ENCODE measurements at places on chromosomes 11 and 22. TPM values are rescaled to one million over a fixed set of nuclear protein-coding genes. Genes with fewer than 3 reads are reported as not detected.

GRCh38 chr11:96144553-96144952, 198.4 kb downstream of the MAML2 start:
- H3K27me3 ChIP-seq, result no peaks in the 10 kb centered on the region
- H3K4me3 ChIP-seq, result no peak overlapping the region
- H3K36me3 ChIP-seq, result no peaks in the 10 kb centered on the region
- no peak for DNase-seq

GRCh38 chr11:131422029-131422428, 51.6 kb downstream of the NTM start:
- no peak overlapping the region for H3K27ac ChIP-seq
- H3K36me3 ChIP-seq, result no peaks in the 10 kb centered on the region
- no peak overlapping the region for H3K4me3 ChIP-seq
- no peaks in the 10 kb centered on the region for H3K27me3 ChIP-seq

DNA sequence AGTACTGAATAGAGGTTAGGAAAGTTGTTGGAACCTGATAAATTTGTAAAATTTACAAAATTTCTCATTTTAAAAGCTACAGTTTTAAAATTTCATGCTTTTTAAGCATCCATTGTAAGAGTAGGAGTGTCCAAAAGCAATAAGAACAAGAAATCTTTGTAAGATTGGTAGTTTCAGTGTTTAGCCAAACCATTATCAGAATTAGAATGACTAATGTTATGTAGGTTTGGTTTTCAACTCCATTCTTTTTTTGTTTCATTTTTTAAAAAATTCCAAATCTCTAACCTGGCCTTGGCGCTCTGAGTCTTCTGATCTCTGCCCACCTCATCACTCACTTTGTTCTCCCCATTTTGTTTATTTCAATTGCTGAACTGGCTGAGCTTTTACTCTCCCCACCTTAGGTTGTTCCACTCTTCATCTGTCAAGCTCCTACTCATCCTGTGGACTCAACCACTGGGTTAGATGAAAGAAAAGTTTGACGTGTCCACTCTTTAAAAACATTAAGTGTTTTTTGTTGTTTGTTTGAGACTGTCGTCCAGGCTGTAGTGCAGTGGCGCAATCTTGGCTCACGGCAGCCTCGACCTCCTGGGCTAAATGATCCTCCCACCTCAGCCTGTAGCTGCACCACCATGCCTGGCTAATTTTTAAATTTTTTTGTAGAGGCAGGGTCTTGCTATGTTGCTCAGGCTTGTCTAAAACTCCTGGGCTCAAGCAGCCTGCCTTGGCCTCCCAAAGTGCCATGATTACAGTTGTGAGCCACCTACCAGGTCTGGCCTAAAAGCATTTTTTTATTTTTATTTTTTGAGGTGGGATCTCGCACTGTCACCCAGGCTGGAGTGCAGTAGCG, 14.0 kb downstream of the EP300 start:
- H3K4me3 ChIP-seq, result no peak overlapping the region
- H3K27me3 ChIP-seq, result no peaks in the 10 kb centered on the region
- peak overlapping the region; percentile 11 for H3K27ac ChIP-seq
- DNase-seq, result no peak
- no peaks in the 10 kb centered on the region for H3K4me1 ChIP-seq

GRCh38 chr11:19311308-19312030, 70.7 kb upstream of the E2F8 start:
- no peak overlapping the region for H3K4me3 ChIP-seq
- no peaks in the 10 kb centered on the region for H3K4me1 ChIP-seq
- no peak overlapping the region for H3K27ac ChIP-seq
- H3K36me3 ChIP-seq, result no peaks in the 10 kb centered on the region
- peak; percentile 67 for DNase-seq

DNA sequence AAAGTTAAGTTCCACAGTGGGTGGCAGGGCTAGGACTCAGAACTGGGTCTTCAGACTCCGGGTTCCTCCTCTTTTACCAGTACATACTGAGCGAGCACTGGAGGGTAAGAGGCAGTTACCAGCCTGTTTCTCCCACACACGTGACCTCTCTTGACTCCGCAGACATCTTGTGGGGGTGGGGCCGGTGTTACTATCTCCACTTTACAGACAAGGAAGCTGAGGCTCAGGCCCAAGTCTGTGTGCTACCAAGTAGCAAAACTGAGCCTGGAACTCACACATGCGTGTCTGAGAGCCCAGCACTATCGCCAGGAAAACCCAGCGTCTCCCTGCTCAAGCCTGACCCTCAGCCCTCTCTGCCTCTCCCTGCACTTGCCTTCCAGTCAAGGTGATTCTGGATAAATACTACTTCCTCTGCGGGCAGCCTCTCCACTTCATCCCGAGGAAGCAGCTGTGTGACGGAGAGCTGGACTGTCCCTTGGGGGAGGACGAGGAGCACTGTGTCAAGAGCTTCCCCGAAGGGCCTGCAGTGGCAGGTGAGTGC, 16.0 kb upstream of the SMIM35 start:
- no peak for DNase-seq
- H3K27me3 ChIP-seq, result no peaks in the 10 kb centered on the region
- no peaks in the 10 kb centered on the region for H3K36me3 ChIP-seq
- no peak overlapping the region for H3K4me3 ChIP-seq
- peaks cover 5% of the 10 kb centered on the region for H3K4me1 ChIP-seq
- no peak overlapping the region for H3K27ac ChIP-seq

DNA sequence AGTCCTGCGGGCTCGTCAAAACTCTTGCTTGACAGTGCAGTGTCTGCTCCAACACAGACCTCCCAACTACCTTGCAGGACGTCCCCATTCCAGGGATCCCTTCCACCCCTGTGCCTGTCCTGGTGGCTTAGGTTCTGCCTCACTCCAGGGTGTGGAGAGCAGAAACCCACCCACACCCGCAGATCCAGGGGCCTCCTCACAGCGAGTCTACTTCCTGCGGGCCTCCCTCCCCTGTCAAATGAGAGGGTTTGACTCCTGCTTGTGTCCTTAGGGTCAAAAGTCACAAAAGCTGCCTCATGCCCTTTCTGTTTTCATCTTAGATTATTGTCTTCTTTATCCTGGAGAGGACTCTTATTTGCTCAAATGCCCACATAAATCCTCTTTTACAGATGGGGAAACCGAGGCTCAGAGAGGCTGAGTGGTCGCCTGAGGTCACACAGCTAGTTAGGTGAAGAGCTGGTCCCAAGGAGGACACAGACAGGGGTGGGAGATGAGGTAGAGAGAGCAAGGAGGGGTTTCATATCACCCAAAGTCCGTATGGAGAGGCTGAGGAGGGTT, 81.1 kb upstream of the KCNQ1OT1 start:
- H3K4me1 ChIP-seq, result peaks cover 47% of the 10 kb centered on the region
- H3K27ac ChIP-seq, result no peak overlapping the region
- no peak for DNase-seq
- H3K36me3 ChIP-seq, result no peaks in the 10 kb centered on the region
- no peak overlapping the region for H3K4me3 ChIP-seq

Gene TMEM191B
- 14.3 TPM for total RNA-seq
